ENCODE measurements at places on chromosomes 4 and X. TPM values are rescaled to one million over a fixed set of nuclear protein-coding genes. Genes with fewer than 3 reads are reported as not detected.
A peak's percentile ranks its signal among the peaks of the same experiment; 100 is the strongest.

The TCEAL1 gene
- 9.2 TPM for total RNA-seq

The SHROOM2 gene
- total RNA-seq: 3.7 TPM

The UGT2B17 gene
- 0.19 TPM for total RNA-seq

The DCAF12L1 gene
- total RNA-seq: not detected

DNA sequence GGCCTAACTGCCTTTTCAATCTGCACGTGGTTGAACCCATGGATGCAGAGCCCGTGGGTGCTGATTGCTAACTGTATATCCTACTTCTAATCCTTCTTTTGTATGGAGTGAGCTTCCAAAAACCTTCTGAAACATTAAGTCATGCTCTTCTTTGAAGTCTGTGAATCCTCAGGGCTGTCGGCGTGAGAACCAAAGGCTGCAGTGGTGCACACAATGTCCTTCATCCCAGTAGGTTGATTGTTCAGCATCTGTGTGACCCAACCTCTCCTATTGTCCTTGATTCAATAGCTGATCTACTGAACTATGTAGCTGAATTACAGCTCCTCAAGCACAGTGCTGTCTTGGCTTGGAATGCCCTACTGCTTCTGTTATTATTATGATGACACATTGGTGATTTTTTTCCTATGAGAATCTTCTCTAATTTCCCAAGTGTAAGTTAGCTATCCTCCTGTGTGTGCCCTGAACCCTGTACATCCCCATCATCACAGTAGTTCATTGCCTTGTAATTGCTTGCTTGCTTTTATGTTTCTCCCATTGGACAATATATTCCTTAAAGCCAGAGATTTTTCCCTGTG is 294.6 kb downstream of the TRIML1 start:
- no peak for DNase-seq

The SMPX gene
- 0.28 TPM for total RNA-seq

The TBC1D8B gene
- total RNA-seq: 3.8 TPM

DNA sequence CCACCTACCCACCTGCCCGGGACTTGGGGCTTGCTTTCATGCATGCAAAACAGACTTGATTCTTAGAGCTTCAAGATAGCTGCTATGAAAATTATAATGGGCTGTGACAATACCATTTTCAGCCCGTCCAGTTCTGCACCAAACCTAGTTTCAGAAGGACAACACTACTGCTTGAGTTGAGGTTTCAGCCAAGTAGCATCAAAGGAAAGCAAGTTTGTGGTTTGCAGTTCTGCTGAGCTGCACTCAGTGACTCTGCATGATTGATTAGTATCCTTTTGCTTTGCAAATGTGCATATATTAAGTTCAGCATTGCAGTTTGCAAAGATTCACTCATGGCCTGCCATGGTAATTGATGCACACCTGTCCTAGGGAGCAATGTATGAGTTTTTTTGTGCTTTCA is 442.7 kb downstream of the RPA4 start:
- H3K36me3 ChIP-seq: no peaks in the 10 kb centered on the region
- no peaks in the 10 kb centered on the region for H3K27me3 ChIP-seq
- no peak overlapping the region for H3K4me3 ChIP-seq
- no peaks in the 10 kb centered on the region for H3K4me1 ChIP-seq
- DNase-seq: no peak

GRCh38 chr4:102598086-102598761 is 97.1 kb downstream of the NFKB1 start:
- H3K4me1 ChIP-seq: no peaks in the 10 kb centered on the region
- H3K27me3 ChIP-seq: no peaks in the 10 kb centered on the region
- no peak overlapping the region for H3K27ac ChIP-seq
- DNase-seq: no peak

The ASB5 gene
- not detected for total RNA-seq

DNA sequence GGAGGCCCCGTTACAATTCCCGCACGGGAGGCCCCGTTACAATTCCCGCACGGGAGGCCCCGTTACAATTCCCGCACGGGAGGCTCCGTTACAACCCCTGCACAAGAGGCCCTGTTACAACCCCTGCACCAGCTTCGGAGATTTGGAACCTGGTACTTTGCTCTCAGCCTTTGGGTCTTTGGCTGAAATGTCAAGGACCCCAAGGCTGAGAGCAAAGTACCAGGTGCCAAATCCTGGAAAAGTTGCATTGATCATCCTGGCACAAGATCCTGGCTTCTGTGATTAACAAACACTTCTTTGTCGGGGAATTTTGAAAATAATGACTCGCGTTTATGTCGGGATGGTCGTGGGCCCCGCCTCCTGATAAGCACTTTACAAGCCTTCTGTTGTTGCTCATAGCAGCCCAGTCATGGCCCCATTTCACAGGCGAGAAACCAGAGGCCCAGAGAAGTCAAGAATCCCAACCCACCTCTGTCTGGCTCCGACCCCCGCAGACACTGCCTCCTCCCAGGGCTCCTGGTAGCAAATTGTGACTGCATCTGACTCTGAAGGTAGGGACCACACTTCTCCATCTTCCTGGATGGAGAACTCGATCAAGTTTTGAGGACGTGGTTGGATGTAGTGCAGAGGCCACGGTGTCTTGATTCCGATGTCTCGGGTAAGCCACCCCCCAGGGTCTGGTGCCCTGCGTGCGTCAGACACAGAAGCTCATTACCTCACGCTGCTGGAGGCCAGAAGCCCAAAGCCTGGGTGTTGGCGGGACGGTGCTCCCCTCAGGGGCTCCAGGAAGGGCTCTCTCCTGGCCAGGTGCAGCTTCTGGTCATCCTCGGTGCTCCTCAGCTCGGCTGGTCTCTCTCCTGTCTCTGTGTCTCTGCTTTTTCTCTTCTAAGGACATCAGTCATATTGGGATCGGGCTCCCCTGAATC is 60.3 kb downstream of the ADRA2C start:
- no peak overlapping the region for H3K4me3 ChIP-seq
- no peak overlapping the region for H3K27ac ChIP-seq
- H3K36me3 ChIP-seq: no peaks in the 10 kb centered on the region
- H3K27me3 ChIP-seq: no peaks in the 10 kb centered on the region
- no peaks in the 10 kb centered on the region for H3K4me1 ChIP-seq
- DNase-seq: no peak

- no peaks in the 10 kb centered on the region for H3K36me3 ChIP-seq
- H3K27me3 ChIP-seq: no peaks in the 10 kb centered on the region
- DNase-seq: no peak
- H3K27ac ChIP-seq: no peak overlapping the region
- no peak overlapping the region for H3K4me3 ChIP-seq
Observed at GRCh38 chr4:94700298-94700697, 57.5 kb upstream of the BMPR1B start.

DNA sequence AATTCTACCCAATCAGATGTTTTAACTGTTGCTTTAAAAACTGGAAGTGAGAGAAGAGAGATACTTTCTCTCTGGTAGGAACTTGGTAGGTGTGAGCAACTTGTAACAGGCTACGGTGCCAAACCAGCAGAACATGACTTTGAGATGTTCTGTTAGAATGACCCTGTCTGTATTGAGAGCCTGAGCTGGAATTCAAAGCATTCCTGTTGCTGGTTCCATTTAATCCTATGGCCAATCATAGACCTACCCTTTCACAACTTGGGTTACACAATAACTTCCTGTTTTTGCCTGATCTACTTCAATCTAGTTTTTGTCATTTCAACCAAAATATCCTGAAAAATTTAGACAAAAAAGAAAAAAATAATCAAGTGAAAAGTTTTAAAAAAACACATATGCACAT is 1.7 kb upstream of the PRRG1 start:
- no peak overlapping the region for H3K4me3 ChIP-seq
- H3K36me3 ChIP-seq: no peaks in the 10 kb centered on the region
- no peak for DNase-seq
- no peaks in the 10 kb centered on the region for H3K4me1 ChIP-seq

The DRP2 gene
- total RNA-seq: not detected

- H3K36me3 ChIP-seq: no peaks in the 10 kb centered on the region
- H3K27ac ChIP-seq: no peak overlapping the region
- no peaks in the 10 kb centered on the region for H3K4me1 ChIP-seq
- peak; percentile 48 for DNase-seq
- H3K27me3 ChIP-seq: peaks cover 4% of the 10 kb centered on the region
Observed at GRCh38 chrX:153635788-153636668, 11.0 kb upstream of the DUSP9 start.

- H3K4me3 ChIP-seq: no peak overlapping the region
- no peak for DNase-seq
- no peak overlapping the region for H3K27ac ChIP-seq
- H3K27me3 ChIP-seq: no peaks in the 10 kb centered on the region
Observed at GRCh38 chrX:6120329-6120728, 108.3 kb downstream of the NLGN4X start.

- H3K27ac ChIP-seq: no peak overlapping the region
- no peak for DNase-seq
- no peaks in the 10 kb centered on the region for H3K27me3 ChIP-seq
- H3K4me3 ChIP-seq: no peak overlapping the region
- no peaks in the 10 kb centered on the region for H3K36me3 ChIP-seq
- no peaks in the 10 kb centered on the region for H3K4me1 ChIP-seq
Observed at GRCh38 chrX:138664016-138664415, 47.5 kb downstream of the FGF13 start.

DNA sequence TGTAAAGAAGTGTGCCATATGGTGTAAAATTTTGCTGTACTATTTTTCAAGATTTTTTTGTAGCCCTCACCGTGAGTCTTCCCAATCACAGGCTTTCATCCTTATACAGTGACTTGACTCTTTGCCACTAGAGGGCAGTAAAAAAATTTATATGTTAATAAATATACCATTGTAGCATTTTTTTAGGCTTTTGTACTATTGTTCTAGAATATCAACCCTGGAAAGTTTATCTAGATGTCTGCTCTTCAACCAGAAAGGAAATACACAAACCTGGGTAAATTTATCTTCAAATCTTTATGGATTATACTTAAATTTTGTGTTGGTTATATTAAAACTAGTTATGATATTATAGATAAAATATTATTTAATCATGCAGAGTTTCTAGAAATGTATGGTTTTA is 235.3 kb downstream of the TENM3 start:
- DNase-seq: no peak
- H3K27me3 ChIP-seq: no peaks in the 10 kb centered on the region
- H3K4me3 ChIP-seq: no peak overlapping the region
- no peaks in the 10 kb centered on the region for H3K4me1 ChIP-seq

DNA sequence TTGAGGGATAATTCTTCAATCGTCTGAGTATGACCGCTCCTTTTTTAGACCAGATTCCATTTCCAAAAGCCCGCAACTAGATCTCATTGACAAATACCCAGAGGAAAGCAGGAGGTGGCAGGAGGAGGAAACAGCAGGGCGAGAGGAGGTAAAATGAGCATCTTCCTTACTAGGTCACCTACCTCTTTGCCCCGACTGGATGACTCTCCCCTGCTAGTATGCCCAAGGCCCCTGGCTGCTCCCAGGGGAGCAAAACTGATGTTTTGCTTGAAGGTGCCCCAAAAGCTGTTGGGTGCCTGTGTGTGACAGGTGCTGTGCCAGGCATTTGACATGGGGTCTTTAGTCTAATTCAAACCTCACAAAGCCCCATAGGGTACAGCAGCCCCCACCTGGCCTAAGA is 48.9 kb downstream of the C4orf50 start:
- H3K4me3 ChIP-seq: no peak overlapping the region
- no peaks in the 10 kb centered on the region for H3K4me1 ChIP-seq
- no peak for DNase-seq
- H3K36me3 ChIP-seq: no peaks in the 10 kb centered on the region

- H3K36me3 ChIP-seq: no peaks in the 10 kb centered on the region
- H3K4me3 ChIP-seq: no peak overlapping the region
- no peaks in the 10 kb centered on the region for H3K4me1 ChIP-seq
Observed at GRCh38 chr4:101807351-101807750, 16.8 kb downstream of the BANK1 start.

DNA sequence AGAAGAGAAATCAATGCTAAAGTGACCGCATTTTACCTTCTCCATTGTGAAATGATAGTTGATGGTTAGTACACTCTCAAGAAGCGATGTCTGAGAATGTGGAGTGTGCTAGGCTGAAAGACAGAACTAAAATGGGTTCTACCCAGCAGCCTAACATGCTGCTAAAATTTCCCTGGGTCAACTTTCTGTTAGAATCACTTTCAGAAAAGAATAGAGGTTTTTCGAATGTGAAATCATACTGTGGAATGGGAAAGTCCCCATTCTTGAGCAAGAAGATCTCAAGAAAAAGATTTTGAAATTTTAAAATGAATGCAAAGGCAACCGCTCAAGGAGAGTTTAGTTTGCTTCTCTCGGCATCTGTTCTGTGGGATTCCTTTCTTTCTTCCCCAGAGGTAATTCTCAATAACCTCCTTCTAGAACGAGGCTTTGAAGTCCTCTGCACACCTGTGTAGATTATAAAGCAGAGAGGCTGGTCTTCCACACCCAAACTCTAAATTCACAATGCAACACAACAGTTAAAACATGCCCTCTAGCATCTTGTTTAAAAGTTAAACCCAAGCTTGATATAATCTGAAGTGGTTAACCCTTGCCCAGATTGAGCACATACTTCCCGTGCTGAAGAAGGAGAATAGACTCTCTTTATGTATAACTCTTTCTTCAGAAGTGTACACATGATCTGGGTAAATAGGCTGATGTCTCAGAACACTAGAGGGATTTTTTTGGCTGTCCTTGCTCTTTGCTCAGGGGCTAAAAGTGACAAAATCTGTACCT is 208.7 kb upstream of the KLF3 start:
- no peak overlapping the region for H3K27ac ChIP-seq
- H3K36me3 ChIP-seq: no peaks in the 10 kb centered on the region
- H3K4me3 ChIP-seq: no peak overlapping the region
- no peaks in the 10 kb centered on the region for H3K27me3 ChIP-seq
- DNase-seq: no peak

The SSX4B gene
- not detected for total RNA-seq

The SHROOM4 gene
- 1.0 TPM for total RNA-seq

GRCh38 chr4:20418861-20419451 is 167.3 kb downstream of the SLIT2 start:
- H3K27ac ChIP-seq: no peak overlapping the region
- H3K27me3 ChIP-seq: no peaks in the 10 kb centered on the region
- H3K4me3 ChIP-seq: peak overlapping the region; percentile 26
- no peaks in the 10 kb centered on the region for H3K36me3 ChIP-seq
- no peaks in the 10 kb centered on the region for H3K4me1 ChIP-seq
- DNase-seq: no peak

The GPAT3 gene
- total RNA-seq: 2.0 TPM

The CAPN6 gene
- total RNA-seq: 2.0 TPM

- DNase-seq: no peak
- no peaks in the 10 kb centered on the region for H3K36me3 ChIP-seq
- no peak overlapping the region for H3K27ac ChIP-seq
- H3K4me1 ChIP-seq: no peaks in the 10 kb centered on the region
Observed at GRCh38 chr4:111854494-111855087, 290.7 kb upstream of the FAM241A start.

DNA sequence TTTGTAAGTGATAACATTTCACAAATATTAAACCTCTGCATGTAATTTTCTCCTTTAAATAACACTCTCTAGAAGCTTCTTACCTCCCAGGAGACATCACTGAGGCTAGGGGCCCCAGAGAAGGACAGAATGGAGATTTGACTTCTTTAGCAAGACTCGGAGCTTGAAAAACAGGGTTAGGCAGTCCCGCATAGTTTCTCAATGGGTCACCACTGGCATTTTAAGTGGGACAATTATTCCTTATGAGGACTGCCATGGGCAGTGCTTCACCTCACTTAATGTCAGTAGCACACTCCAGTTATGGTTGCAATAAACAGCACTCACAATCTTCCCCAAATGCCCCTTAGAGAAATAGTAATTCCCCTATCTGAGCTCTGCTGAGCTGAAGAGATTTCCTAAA is 66.7 kb upstream of the NOCT start:
- H3K27ac ChIP-seq: no peak overlapping the region
- no peaks in the 10 kb centered on the region for H3K4me1 ChIP-seq
- H3K27me3 ChIP-seq: no peaks in the 10 kb centered on the region
- H3K4me3 ChIP-seq: no peak overlapping the region
- no peaks in the 10 kb centered on the region for H3K36me3 ChIP-seq

- H3K4me1 ChIP-seq: no peaks in the 10 kb centered on the region
- no peaks in the 10 kb centered on the region for H3K36me3 ChIP-seq
- H3K27me3 ChIP-seq: no peaks in the 10 kb centered on the region
Observed at GRCh38 chr4:79232540-79232939, 93.3 kb downstream of the NAA11 start.

Measured in pancreas (tissue), 10 donors.